T-cell (primary cell): ENCODE measurements at places on chromosomes 2 and 18. TPM values are rescaled to one million over a fixed set of nuclear protein-coding genes. Genes with fewer than 3 reads are reported as not detected.

GRCh38 chr2:201308914-201309313 lies 48.2 kb downstream of the FLACC1 start:
- no peak for DNase-seq

DNA sequence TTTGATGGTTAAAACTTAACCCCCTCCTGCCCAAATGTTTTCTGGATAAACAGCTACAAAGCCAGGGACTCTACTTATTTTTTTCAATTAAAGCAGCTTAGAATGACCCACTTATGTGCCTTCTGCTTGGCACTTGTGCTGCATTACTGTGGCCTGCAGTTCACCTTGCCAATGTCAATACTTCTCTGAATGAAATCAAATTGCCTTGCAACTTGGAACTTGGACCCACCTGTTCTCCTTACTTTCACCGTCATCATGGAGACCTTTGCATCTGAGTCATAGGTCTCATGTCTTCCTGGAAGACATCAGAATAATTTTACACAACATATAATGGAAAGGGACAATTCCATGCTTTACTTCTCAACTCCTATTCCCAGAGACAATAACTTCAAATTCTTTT lies 92.1 kb upstream of the FHL2 start:
- no peak for DNase-seq

- DNase-seq, result no peak
Observed at GRCh38 chr2:37454851-37455762, 110.7 kb downstream of the QPCT start.

GRCh38 chr2:204545861-204546735 lies 823 bp downstream of the PARD3B start:
- DNase-seq, result no peak

The PRADC1 gene
- 8.3 TPM for total RNA-seq

The STAT4 gene
- total RNA-seq, result 83.6 TPM

DNA sequence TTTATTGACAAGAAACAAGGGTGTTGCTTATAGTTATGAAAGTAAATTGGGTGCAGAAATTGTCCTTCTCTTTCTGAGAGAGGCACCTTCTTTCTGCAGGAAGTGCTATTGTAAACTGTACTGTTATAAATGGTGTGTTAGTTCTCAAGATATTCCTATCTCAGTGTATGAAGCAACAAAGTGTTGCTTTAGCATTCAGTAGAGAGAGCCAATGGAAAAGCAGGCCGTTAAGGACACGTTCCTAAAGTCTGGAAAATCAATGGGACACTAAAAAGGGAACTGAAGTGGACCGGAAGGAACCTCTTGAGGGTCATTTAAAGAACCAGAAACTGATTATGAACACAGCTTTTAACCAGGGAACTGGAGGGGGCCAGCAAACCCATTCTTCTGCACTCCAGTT lies 510.0 kb upstream of the ZEB2 start:
- no peak for DNase-seq

DNA sequence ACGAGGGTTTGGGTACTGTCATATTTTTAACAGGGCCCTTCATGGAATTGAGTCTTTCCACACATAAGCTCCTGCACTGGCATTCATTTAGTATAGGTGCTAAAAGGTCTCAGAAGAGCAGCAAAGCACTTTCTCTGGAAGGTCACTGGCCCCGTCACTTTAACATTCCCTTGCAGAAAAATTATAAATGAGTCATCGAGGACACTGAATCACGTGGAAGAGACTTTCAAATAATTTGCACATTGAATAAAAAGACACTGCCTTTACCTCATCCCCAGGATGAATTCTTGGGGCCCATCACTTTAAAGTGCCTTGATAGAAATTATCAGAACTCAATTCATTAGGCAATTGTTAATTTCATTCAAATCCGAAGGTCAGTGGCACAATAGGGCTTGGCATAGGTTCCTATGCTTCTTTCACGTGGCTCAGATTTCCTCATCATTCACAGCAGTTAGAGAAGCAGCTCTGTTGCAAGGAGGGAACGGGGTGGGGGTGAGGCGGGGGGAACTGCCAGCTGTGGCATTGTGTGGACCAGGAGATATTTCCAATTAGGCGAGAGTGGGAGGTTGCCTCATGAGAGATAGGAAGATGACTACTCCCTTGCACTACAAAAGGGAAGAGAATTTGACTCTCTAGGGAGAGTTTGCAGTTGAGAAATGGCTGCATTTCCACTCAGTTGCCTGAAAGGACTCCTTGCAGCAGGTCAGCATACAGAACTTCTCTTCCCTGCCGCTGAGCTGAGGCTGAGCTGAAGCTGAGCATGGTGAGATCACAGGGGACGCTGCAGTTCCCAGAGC lies 86.3 kb upstream of the NPAS2 start:
- no peak for DNase-seq

DNA sequence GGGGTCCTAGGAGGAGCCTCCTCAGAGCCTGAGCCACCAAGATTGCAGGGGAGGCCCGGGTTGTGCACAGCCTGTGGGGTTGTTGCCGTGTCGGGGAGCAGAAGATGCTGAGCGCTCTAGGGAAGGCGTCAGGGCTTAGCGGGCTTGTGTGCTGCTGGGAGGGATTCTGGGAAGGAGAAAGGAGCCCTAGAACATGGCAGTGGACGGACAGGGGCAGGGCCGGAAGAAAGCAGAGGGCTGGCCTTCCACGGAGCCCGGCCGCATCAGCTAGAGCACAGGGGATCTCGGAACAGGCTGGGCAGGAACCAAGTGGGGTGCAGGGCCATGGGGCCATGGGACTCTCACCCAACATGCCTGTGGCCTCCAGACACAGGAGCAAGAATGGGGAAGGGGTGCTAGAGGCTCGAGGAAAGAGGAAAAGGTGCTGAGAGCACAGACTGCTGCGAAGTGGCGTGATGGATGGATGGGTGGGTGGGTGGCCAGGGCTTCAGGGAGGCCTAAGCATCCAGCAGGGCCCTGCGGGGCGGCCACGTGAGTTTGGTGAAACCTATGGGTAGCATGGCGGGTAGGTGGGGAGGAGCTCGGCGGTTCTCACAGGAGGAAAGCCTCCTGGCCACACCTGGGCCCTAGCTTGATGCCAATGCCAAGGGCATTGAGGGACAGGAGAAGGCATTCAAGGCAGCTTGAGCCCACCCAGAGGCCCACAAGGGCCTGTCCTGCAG lies 35.8 kb downstream of the MTERF4 start:
- no peak for DNase-seq

DNA sequence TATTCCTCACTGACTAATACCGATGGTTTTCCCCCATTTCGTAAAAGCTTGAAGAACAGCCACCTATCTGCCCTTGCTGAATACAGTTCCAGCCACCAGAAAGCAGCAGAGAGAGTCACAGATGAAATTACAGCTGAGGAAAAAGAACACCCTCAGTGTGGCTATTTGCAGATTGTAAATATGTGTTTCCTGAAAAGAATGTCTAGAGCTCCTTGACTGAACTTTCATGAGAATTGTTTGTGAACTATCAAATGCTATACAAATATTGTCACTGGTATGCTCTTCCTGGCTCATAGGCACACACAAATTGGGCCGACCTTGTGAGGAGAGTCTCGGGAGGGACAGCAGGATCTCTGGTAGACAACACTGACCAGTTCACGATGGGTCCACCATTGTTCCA lies 58.1 kb upstream of the TTC39C start:
- DNase-seq, result no peak

- DNase-seq, result no peak
Observed at GRCh38 chr2:119756837-119757236, 2.9 kb upstream of the PTPN4 start.

DNA sequence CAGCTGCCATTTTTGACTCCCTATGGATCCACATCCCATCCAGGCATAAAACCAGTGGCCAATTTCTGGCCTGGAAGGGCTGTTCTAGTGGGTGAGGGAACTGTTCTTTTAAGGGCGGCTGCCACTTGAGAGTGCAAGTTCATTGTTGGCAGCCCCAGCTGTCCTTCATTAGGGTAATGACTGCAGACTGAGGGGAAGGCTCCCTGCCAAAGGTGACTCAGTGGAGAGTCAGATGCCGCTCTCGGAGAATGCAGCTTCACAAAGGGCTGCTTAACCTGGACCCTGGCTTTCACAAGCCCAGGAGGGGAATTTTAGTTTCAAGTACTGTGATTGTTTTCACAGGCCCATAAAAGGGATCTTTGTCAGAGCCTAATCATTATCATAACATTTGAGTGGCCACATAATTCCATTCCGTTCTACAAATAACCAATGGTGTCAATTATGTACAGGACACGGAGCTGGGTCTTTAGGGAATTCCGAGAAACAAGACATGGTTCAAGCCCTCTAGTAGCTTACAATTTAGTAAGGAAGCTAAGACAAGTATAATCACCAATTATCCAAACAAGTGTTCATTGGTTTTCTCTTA lies 235.7 kb downstream of the CDCA7 start:
- no peak for DNase-seq

The OTOF gene
- 0.38 TPM for total RNA-seq

- no peak for DNase-seq
Observed at GRCh38 chr18:52002600-52002999, 337.4 kb upstream of the DCC start.

DNA sequence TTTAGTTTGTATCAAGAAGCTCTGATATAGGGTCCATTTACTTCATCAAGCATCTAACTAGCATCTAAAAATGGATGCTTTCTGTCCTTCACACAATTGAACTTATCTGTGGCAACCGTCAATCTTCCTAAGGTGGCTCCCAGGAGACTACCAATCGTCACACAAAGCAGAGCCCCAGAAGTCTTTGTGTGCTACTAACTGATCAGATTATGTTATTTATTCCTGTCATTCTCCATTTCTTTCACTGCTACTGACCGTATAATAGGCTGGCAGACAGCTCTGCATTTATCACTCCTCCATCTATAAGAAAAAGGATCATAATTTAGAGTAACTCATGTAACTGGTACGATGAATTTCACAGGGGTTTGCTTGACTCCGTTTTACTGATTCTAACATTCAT lies 585.0 kb upstream of the NXPH2 start:
- DNase-seq, result no peak

- DNase-seq, result no peak
Observed at GRCh38 chr2:25808006-25808383, 70.3 kb downstream of the ASXL2 start.

The DHRS9 gene
- not detected for total RNA-seq

The VWC2L gene
- total RNA-seq, result not detected

DNA sequence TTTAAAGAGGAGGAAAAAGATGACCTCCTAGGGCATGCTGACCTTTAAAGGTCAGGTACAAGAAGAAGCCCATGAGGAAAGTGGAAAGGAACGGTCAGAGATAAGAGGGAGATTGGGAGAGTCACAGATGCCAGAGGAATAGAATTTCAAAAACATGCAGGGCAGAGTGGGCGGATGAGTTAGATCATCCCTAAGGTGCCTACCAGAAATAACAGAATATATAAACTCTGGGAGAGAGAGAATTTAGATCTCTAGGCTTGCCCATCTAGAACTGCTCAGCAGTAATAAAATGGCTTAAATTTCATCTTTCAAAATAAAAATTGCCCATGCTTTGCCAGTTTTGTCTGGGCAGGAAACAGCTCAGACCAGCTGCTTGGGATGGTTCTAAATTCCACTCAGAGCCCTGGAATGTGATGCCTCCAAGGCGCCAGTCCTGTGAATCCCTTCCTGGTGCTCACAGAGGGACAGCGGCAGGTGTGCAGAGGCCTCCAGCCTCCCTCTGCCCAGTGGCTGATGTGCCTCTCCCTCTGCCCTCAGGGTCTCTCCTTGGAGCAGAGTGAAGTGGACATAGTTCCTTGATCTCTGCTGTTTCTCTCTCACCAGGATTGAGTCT lies 130.9 kb downstream of the ANTXR1 start:
- no peak for DNase-seq

The IL1F10 gene
- total RNA-seq, result not detected

GRCh38 chr2:26442707-26443106 lies 35.2 kb downstream of the OTOF start:
- no peak for DNase-seq

DNA sequence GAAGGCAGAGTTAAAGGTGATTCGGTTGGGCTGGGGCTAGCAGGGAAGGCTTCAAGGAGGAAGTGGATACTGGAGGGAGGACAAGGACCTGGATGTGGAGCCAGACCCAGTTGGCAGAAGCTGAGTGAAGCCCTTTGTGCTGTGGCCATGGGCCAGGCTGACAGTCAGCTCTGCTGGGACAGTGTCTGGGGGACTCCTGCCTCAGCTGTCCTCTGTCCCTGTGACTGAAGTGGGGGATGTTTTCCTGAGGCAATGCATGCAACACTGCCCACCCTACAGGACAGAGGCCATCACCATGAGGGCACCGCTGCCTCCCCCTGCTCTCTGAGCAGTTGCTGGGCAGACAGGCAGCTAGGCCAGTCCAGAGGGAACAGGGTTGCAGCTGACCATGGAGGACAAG lies 40.0 kb downstream of the ST8SIA5 start:
- no peak for DNase-seq

GRCh38 chr18:48133671-48134251 lies 203.3 kb upstream of the SMAD2 start:
- DNase-seq, result no peak

GRCh38 chr18:66708646-66709045 lies 104.8 kb upstream of the CDH19 start:
- DNase-seq, result no peak

The CIB4 gene
- not detected for total RNA-seq

The PRKAG3 gene
- total RNA-seq, result not detected

DNA sequence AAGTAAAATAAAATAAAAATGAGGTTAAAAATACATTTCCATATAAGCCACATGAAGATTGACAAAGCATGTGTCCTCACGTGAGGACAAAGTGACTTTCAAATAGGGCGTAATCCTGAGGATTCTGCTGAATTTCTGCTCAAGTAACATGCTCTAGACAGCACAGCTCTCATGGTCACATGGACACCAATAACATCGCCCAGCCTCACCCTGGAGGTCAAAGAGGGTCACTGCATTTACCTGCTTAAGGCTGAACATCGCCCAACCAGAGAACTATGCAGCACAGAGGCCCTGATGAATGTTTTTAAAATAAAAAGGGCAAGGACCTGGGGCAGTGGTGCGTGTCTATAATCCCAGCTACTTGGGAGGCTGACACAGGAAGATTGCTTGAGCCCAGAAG lies 30.2 kb downstream of the TGFBRAP1 start:
- DNase-seq, result no peak

GRCh38 chr2:31109633-31110192 lies 28.5 kb downstream of the GALNT14 start:
- no peak for DNase-seq
